ENCODE measurements at places on chromosomes 2 and 18. TPM values are rescaled to one million over a fixed set of nuclear protein-coding genes. Genes with fewer than 3 reads are reported as not detected.
A peak's percentile ranks its signal among the peaks of the same experiment; 100 is the strongest.

GRCh38 chr2:172985139-172985892 is 90.3 kb upstream of the MAP3K20 start:
- DNase-seq: peak; percentile 40

- DNase-seq: no peak
Observed at GRCh38 chr2:230362030-230362691, 35.2 kb downstream of the SP140L start.

GRCh38 chr2:239852272-239852671 is 172.9 kb downstream of the NDUFA10 start:
- DNase-seq: no peak

- DNase-seq: no peak
Observed at GRCh38 chr2:17309741-17310339, 208.4 kb downstream of the RAD51AP2 start.

Gene INHA
- not detected for total RNA-seq

All from activated naive CD8-positive, alpha-beta T cell treated with anti-CD3 and anti-CD28 coated beads for 36 hours (primary cell).